Activated gamma-delta T cell treated with anti-CD3 and anti-CD28 coated beads, Interleukin-2, amount 50 U/mL, for 16 hours (primary cell): ENCODE measurements at places on chromosomes 7 and 10.
A peak's percentile ranks its signal among the peaks of the same experiment; 100 is the strongest.

DNA sequence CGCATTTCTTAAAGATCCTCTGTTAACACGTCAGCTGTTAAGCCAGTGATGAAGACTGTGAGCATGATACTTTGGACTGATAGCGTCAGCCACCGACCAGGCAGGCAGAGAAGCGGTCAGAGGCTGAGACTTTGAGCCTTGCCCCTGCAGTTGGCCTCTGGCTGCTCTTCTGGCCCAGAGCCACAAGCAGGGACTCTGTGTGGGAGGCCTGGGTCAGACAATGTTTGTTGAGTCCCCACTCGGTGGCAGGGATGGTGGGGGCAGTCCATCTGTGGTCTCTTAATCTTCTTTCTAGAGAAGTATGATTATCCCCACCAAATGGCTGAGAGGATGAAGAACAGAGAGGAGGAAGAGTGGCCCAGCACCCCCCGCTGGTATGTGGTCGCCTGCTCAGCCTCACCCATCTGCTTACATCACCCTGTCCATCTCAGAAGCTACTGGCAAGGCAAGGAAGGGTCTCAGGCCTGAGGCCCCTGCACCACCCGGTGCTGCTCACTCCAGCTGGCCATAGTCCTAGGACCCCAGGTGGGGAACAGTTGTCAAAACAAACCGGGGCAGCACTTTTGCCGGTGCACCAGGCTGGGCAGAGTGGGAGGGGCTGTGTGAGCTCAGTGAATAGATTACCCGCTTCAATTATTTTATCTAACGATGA lies 202.9 kb downstream of the GRID1 start:
- no peak for DNase-seq

- no peak for DNase-seq
These were observed 638 bp downstream of the METTL27 start for GRCh38 chr7:73841689-73842066.

GRCh38 chr10:76354212-76354738 lies 922.9 kb downstream of the LRMDA start:
- no peak for DNase-seq

GRCh38 chr7:94301024-94301586 lies 93.6 kb upstream of the COL1A2 start:
- DNase-seq = no peak

DNA sequence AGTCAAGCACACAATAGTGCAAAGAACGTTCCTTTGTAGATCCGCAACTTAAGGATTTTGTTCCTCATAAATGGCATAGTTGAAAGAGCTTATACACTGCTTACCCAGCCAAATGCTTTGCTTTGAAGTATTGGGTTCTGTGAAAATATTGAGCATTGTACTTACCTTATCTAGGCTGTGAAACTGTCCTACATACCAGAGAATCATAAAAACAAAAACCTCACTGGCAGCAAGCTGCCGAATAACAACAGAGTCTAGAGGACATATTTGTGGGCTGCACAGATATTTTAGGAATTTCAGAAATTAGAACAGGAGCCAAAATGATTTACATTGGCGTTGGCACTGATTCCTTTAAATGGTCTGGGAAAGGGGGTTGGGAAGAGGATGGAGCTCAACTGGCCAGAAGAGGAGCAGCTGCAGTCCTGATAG lies 174.8 kb downstream of the RTKN2 start:
- no peak for DNase-seq

DNA sequence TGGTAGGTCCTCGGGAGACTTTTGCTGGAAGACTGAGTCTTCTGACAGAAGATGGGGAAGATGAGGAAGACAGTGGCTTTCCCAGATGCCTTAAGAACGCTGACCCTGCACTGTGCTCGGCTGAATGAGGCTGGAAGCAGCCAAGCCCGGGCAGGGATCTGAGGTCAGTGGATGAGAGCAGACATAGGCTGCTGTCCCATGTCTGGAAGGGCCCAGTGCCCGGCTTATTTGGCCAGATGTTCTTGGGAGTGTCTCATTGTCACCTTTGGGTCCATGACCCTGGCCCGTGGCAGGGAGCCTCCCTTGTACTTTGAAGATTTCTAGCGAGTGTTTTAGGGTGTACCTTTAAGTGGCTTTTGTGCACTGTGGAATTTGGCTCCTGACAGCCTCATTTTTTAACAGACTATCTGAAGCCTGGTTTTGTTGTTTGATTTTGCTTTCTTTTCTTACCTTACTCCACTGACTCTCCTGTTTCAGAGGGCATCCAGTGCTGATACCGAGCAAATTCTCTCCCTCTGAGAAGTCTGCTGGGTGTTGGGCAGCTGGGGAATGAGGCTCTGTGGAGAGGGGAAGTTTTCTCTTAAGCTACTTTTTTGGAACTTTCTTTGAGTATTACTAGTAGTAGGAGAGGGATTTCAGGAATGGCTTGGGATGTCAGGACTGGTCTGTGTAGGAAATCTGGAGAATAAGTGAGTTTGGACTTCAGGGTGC lies 61.4 kb downstream of the CREB5 start:
- no peak for DNase-seq

- DNase-seq = no peak
These were observed 407.6 kb downstream of the GLRX3 start for GRCh38 chr10:130543794-130544193.

DNA sequence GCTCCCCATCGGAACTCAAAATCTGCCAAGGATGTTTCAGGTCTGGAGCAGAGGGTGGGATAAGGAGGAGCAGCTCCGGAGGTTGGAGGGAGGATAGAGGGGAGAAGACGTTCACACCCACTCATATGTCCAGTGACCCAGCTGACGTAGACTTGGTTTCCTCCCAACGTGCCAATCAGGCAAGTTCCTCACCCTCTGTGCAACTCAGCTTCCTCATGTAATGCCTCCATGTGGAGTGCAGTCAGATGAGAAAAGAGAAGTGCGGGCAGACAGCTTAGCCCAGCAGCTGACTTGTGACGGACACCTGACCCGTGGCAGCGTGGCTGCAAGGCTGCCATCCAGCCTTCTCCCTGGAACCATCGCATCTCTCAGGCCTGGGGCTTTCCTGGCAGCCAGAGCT lies 86.8 kb downstream of the NPTX2 start:
- DNase-seq = no peak

- DNase-seq = no peak
These were observed 539 bp upstream of the COX19 start for GRCh38 chr7:975702-976473.

DNA sequence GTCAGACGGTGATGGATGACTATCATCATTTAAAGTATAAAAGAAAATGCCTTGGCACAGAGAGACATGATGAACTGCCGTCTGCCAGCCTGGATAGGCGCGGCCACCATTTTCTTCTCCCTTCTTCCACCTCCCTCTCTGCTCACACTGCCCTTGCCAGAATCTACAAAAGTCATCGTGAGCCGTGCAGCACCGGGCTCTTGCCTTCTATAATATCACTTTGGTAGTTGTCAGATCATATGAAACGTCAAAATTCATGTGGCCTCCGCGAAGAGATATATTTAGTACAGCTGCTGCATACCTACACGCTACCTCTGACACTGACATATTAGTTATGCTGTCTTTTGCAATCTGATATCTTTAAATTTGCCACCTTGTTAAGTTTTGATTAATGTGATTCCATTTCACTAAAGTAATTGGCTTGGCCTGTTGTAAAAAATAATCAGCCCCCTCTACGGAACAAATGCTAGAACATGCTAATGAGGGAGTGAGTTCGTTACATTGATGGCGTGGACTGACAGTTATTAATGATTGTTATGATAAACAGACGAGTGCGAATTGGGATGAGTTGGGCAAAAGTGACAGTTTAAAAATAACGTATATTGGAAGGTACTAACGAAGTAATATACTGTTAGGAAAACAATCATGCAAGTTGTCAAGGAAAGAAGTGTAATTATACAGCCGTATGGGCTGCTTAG lies 214.9 kb downstream of the LRMDA start:
- DNase-seq = no peak

DNA sequence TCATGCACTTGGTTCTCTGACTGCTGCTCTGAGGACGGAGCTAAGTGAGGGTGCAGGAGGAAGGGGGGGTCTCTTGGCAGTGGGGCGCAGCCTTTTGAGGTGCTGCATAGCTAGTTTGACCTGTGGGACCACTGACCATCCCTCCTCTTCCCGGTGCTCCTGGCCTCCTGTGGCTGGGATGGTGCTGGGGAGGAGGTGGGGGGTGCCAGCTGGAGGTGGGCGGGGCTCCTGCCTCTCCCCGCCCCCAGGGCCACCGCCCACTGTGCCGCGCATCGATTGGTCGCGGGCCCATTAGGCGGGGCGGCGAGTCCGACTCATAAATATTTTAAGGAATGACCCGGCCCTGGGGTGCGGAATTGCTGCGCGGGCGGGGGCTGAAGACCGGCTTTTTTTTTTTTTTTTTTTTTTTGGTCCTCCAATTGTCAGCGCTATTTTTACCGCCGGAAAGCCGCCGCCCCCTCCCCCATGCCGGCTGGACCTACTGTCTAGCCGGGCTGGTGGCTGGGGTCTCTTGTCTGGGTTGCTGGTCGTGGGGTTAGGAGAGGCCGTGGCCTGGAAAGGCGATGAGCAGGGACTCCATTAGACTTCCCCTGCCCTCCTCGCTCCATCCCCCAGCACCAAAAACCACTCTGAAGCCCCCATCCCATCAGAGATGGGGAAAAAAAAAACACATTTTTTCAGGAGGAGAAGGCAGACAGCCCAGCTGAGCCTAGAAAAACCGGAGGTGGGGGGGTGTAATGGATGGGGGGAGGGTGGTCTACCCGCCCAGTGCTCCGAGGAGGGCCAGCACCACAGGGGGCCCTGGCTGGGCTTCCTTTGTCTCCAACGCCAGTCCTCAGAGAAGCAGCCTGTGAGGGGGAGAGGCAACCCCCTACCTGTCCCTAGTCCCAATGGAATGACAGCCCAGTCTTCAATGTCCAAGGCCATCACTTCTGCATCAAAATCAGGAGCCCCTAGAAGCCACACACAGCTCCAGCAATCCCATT lies 6.4 kb downstream of the SH2B2 start:
- no peak for DNase-seq

DNA sequence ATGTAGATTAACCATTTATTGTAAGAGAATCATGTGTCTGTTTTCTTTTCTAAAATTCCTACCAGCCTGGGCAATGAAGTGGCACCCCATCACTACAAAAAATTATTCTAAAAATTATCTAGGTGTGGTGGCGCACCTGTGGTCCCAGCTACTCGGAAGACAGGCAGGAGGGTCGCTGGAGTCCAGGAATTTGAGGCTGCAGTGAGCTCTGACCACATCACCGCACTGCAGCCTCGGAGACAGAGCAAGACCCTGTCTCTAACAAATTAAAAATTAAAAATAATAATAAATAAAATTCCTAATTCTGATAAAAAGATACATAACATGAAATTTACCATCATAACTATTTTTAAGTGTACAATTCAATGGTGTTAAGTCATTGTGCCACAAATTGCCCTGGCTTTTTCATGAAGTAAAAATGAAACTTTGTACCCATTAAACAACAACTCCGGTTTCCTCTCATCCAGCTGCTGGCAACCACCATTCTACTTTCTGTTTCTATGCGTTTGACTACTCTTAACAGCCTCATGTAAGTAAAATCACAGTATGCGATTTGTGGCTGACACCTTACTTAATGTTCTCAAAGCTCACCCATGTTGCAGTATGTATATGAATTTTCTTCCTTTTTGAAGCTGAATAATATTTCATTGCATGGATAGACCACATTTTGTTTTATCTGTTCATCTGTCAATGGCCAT lies 20.6 kb upstream of the USP6NL start:
- DNase-seq = peak; percentile 12

DNA sequence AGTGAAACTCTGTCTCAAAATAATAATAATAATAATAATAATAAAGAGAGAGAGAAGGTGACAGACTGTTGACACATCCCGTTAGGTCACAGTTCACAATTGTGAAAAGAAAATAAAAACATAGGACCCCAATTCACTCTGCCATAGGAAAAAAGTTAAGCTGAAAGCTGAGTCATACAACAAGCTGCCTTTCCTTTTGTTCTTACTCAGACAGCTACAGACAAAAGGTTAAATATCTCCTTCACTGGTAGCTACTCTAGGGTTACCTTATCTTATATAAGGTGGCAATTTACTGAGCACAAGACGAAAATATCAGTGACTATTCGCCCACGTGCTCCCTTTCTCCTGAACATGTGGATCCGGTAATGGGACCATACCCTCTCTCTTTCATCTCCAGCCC lies 17.5 kb downstream of the TUBAL3 start:
- no peak for DNase-seq

DNA sequence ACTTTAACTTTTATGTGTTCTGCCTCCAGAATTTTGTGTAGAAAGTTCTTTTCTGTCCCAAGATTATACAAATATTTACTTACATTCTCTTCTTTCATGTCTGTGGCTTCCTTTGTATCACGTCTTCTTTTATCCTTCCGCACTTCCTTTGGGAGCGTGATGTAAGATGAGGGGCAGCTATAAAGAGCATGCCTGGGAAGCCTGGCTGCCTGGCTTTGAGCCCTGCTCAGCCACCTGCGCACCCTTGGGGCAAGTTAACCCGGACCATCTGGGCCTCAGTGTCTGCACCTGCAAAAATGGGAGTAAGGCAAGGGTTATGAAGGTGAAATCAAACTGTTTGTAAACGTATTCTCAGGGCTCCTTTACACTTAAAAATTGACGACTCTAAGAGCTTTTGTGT lies 25.2 kb downstream of the PALD1 start:
- no peak for DNase-seq

- no peak for DNase-seq
These were observed 25.5 kb downstream of the WDR86 start for GRCh38 chr7:151384352-151384697.

DNA sequence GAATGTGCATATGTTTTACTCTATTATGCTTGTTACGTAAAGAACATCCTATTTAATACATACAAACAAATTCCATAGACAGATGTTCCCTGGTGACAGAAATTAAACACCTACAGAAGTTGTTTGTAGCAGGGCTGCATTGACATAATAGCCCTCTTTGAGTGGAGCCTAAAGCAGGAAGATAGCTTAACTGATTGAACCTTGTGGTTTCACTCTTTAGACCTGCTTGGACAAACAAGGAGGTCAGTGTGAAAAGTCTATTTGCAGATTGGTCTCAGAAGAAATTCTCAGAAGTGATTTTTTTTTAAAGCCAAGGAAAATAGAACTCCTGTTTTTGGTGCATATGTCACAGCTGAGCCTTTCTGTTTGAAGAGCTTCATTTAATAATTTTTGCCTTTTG lies 121.3 kb downstream of the PPP1R9A start:
- no peak for DNase-seq

- DNase-seq = no peak
These were observed 24.1 kb upstream of the BTBD16 start for GRCh38 chr10:122246830-122247520.

- no peak for DNase-seq
These were observed 27.1 kb upstream of the CC2D2B start for GRCh38 chr10:95880704-95881103.

GRCh38 chr10:69497231-69497561 lies 45.9 kb downstream of the TSPAN15 start:
- DNase-seq = no peak

GRCh38 chr10:8951440-8952089 lies 897.1 kb downstream of the GATA3 start:
- no peak for DNase-seq
